OCI-LY7 (cell line): ENCODE measurements at places on chromosomes 13 and 19.

- DNase-seq: no peak
Measured at GRCh38 chr19:40688309-40688708, 2.1 kb downstream of the NUMBL start.

DNA sequence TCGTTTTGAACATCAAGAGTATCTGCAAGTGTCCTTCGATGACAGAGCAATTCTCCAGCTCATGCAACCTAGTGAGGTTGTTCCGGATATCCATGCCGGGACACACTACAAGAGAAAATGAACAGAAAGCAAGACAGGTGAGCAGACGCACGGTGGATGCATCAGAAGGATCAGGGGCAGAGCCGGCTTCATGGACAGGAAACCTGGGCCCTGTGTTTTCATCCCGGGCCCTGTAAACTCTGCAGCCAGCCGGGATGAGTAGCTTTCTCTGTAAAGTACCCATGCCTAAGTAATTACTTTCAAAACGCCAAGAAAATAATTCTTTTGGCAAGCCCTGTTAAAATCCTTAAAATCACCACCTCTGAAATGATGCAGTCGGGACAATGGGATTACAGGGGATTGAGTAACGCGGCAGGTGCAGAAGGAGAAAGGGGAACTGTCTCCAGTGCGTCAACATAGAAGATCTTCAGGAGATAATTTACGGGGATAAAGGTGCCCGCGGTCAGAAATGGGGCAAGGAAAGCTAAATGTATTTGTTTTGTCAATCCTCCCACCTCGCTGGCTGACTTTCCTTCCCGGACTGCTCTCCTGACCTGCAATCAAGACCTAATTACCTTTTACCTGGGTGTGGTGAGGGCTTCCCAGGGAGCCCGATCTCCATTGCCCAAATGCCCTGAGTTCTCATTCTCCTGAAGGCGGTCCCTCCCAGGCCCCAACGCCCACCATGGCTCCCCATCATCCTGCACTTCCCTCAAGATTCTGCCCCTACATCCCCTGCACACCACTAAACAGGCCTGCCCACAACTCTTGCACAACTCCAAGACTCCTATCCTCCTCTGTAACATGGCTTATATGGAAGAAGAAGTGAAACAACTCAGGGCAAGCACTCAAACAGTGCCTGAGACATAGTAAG lies 26.2 kb downstream of the INSR start:
- no peak for DNase-seq

- no peak for DNase-seq
Measured at GRCh38 chr13:110993788-110994187, 78.9 kb upstream of the ANKRD10 start.

- no peak for DNase-seq
Measured at GRCh38 chr13:66581675-66582074, 648.5 kb downstream of the PCDH9 start.

GRCh38 chr13:110506859-110507566 lies 54.5 kb downstream of the RAB20 start:
- no peak for DNase-seq

- DNase-seq: no peak
Measured at GRCh38 chr13:53408306-53408705, 379.7 kb downstream of the OLFM4 start.
